ENCODE measurements at places on chromosomes 3 and 15.

- DNase-seq, result no peak
These were observed 1.6 kb downstream of the RAB8B start for GRCh38 chr15:63190769-63191649.

DNA sequence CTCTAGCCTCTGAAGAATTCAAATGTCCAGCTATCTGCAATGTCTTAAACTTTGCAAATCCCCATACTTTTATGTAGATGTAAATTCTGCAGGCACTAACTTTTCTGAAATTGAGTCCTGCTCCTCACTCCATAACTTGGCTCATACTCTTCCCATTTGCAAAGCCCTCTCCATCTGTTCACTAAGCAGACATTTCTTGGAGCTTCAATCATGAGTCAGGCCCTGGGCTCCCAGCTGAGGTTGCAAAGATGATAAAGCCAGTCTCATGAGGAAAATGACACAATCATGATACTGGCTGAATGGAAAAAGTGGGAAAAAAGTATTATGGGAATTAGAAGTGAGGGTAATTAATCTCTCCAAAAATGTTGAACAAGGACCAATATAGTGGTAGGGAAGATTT lies 507.6 kb downstream of the NR2F2 start:
- DNase-seq, result no peak

DNA sequence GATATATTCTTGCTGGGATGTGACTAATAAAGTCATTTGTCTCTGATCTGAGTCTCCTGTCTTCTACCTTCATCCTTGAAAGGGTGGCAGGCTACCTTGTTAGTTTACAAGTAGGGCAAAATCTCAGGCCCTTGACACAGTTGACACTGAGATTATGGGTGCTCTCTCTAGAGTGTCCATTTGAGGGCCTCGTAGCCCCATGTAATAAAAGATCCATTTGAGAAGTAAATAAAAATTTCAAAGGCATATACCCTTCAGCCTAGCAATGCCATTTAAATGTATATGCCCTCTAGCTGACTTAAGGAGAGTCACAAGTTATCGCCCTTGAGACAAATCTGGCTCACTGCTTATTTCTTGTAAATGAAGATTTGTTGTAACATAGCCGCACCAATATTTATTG lies 98.6 kb downstream of the TCF12 start:
- DNase-seq, result no peak

DNA sequence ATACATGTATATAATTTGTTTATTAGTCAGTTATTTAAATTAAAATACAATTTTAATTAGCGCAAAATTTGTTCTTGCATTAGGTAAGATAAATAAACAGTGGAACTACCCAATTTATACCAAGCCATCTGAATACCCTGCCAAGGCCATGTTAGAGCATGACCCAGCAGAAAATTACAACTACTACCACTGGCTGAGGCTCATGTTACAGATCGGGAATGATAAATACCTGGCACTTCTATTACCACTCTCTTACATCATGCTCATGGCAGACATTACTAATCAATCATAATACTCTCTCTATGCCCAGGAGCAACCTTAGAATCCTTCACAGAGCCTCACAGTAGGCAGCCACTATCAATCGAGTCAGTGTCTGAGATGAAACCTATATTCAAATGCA lies 21.2 kb upstream of the LMOD3 start:
- no peak for DNase-seq

DNA sequence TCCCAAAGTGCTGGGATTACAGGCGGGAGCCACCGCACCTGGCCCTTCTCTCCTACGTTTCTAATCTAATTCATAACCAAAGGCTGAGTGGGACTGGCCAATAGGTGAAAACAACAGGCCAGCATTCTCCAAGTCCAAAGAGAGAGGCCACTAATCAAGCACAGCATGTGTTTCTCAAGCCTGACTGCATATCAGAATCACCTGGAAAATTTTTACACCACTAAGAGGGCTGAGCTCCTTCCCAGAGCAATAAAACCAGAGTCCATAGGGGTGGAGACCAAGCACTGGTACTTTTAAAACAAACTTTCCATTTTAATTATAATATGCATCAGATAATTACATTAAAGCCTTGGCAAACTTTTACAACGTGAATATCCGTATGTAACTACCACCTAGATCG lies 254.4 kb downstream of the OPA1 start:
- no peak for DNase-seq

DNA sequence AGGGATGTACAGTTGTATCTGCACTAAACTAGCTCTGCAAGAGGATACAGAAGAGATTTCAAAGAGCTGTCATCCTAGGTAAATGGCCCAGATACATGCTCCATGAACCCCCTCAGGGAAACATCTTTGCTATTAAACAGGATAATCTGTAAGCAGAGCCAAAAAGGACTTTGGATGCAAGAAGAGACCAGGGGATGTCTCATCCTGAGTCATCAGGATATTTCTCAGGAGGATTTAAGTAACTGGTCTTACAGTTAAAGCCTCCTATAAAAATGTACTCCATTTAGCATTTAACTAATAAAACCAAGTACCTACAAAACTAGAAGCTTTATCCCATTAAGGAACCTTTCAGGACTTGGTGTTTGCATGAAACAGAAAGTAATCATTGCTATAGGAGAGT lies 48.2 kb upstream of the PHLDB2 start:
- no peak for DNase-seq

DNA sequence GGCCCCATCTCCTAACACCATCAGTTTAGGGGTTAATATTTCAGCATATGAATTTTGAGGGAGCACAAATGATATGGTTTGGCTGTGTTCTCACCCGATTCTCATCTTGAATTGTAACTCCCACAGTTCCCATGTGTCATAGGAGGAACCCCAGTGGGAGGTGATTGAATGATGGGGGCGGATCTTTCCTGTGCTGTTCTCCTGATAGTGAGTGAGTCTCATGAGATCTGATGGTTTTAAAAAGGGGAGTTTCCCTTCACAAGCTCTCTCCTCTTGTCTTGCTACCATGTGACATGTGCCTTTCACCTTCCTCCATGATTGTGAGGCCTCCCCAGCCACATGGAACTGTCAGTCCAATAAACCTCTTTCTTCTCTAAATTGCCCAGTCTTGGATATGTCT lies 73.8 kb upstream of the TJP1 start:
- DNase-seq, result no peak

DNA sequence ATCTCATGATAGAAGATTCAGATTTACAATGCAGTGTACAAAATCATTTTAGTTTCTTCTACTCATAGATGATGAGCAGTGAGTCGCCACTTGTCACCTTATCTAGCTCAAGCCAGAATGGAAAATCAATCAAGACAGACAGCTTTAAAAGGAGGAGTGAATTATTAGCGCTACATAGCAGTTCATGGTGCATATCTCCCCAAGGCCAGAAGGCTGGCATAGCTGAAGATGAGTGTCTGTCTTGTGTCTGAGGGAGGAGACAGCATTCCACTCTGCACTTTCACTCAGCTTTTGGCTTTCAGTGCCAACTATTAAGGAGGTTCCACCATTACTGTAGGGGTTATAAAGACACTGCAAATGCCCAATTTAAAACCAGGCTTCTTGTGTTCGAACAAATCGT lies 804.1 kb upstream of the LMCD1 start:
- DNase-seq, result no peak
